Head of caudate nucleus (tissue), 42 donors: ENCODE measurements at places on chromosomes 11 and 22.
A peak's percentile ranks its signal among the peaks of the same experiment; 100 is the strongest.

GRCh38 chr11:106840947-106841346 is 177.3 kb downstream of the GUCY1A2 start:
- no peak for DNase-seq

DNA sequence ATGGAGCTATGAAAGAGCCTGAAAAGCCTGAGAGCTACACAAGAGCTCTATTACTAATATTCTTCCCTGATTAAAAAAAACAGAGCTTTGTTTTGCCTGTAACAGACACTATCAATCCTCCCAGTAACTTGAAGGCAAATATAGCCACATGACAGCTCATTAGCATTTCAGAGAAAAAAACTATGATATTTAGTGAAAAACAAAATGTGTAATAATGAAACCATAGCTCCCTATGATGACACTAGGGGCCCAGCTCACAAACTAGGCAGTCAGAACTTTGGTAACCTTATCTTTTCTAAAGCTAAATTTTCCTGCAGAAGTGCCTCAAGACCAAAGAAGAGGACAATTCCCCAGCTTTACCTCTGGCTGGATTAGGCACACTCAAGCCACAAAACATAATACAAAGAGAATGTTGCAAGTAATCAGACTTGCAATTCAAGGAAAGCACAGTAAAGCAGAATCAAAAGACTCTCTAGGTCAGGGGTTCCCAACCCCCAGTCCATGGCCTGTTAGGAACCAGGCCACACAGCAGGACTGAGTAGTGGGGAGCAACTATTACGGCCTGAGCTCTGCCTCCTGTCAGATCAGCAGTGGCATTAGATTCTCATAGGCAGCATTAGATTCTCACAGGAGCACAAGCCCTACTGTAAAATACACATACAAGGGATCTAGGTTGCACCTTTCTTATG is 53.3 kb downstream of the MRTFA start:
- DNase-seq, result no peak

GRCh38 chr11:57598831-57599155 is 1.3 kb downstream of the SERPING1 start:
- DNase-seq, result no peak

GRCh38 chr11:64729851-64730382 is 6.9 kb upstream of the NRXN2 start:
- DNase-seq, result no peak

- no peak for DNase-seq
Measured at GRCh38 chr11:118415062-118415738, 13.8 kb downstream of the ATP5MG start.

- no peak for DNase-seq
Measured at GRCh38 chr22:32629573-32629957, 155.0 kb downstream of the FBXO7 start.

DNA sequence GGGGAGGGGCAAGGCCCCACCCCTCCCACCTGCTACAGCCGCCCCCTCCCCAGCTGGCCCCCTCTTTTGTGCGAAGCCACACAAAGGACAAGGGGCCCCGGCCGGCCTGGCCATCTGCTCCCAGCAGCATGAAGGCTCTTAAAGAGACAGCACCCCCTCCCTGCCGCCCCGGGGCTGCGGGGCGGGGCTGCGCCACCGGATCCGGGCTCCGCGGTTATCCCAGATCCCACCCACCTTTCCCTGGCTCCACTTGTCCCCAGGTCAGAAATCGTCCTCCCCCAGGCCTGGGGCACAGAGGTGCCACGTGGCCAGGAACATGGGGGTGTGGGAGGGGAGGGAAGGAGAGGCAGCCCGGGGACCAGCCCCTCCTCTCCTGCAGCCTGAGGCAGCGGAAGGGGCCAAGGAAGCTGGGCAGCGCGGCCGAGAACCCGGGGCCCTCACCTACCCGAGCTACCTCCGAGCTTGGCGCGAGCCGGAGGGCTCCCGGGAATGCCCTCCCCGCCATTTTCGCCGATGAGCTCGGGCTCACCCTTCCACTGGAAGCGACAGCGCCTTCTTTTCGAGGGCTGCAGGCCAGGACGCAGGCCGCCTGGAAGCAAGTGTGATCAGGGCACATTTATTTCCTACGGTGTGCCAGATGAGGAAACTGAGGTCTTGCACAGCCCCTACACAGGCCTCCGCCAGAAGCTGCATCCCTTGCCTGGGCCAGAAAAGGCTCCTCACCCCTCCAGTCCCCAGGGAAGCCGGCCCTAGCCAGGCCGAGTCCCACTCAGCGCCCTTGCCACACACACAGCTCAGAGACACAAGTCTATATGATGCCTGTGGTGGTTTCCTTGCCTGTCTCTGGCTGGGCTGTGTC is 2.5 kb upstream of the RCOR2 start:
- peak; percentile 74 for DNase-seq

DNA sequence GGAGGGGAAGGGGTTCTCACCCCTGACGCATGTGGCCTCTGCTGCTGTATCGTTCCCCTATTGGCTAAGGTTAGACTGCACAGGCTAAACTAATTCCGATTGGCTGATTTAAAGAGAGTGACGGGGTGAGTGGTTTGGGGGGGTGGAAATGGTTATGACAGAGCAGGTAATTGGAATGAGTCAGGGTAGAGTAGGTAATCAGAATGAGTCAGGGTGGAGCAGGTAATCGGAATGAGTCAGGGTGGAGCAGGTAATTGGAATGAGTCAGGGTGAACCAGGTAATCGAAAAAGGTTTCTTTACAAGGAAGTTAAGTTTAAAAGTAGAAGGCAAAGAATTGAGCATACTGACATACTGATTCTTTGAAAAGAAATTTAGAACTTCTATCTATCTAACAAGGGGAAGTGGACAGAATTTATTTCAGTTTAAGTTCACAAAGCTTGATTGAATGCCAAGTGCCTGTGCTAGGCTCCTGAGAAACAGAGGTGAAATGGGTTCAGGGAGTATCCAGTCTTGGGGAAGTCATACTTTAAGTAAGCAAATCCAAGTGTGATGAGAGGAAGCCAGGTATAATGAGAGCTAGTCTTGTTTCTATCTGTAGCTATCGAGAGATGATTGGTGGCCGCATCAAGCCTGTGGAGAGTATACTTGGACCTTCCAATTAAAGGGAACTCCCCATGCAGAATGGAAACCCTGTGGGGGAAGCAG is 58.0 kb downstream of the C11orf91 start:
- DNase-seq, result no peak

DNA sequence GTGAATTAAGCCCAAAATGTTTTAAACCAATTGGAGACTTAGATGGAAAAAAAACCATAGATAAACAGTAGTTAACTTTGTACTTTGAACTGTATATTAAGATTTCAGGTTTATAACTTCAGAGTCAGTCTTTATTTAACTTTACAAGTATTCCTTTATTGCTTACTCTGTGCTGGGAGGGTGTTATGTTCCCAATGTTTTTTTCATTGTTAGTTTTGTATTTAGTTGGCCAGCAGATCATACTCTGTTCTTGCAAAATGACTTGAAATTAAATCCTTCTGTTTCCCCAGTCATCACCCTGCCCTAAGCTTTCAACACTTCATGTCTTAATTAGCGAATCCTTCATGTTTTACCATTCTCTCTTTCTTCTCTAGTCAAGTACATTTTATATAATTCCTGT is 25.3 kb downstream of the SIK2 start:
- no peak for DNase-seq

- DNase-seq, result no peak
Measured at GRCh38 chr11:14185461-14185860, 173.5 kb downstream of the RRAS2 start.

DNA sequence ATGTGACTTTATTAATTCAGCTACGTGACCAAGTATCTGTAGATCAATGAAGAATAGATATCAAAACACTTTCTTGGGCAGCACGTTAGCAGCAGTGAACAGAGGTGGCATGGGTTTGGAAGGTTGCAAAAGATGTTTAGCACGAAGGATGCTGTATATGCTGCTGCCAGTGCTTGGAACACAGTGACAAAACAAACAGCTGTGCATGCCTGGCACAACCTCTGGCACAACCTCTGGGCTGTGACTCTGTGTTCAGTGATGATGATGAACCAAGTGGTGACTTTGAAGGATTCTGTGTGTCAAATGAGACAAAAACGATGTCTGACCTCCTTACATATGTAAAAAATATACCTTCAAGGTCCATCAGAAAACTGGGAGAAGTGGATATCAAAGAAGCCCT is 104.7 kb downstream of the TBC1D22A start:
- DNase-seq, result no peak

GRCh38 chr22:38489561-38490145 is 16.5 kb downstream of the DDX17 start:
- no peak for DNase-seq

GRCh38 chr11:61586792-61587430 is 6.0 kb upstream of the SYT7 start:
- DNase-seq, result no peak

DNA sequence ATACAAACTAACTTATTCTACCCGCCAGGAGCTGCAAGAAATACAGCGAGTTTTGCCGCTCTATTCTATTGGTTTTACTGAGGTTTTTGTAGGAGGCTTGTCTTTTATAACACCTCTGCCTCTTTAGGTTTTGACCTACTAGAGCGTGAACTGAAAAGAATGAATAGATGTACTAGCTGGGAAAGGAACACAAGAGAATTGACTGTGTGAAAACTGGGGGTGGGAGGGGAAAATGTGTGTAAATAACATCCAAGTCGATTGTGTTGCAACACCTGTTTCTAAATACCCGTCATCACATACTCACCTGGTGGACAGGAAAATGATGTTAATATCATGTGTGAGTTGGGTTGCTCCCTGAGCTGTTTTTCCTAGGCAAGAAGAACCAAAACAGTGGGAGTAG is 12.9 kb upstream of the JHY start:
- DNase-seq, result no peak

DNA sequence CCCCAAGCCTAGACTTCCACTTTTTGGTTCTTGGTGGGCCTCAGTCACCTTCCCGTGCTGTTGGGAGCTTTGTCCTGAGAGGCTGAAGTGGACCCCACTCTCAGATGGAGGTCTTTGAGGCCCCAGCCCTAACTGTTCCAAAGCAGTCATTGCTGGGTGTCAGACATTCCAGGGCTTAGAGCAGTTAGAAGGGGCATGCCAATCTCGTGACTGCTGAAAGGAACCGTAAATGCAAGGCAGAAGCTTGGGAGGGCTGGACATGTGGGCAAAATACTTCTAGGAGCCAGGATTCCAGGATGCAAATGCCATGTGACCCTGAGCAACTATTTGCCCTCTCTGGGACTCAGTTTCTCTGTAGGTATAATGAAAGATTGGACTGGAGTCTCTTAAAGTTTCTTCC is 118.8 kb upstream of the CRYBB3 start:
- DNase-seq, result no peak

- no peak for DNase-seq
Measured at GRCh38 chr22:33747576-33748180, 172.6 kb downstream of the LARGE1 start.

DNA sequence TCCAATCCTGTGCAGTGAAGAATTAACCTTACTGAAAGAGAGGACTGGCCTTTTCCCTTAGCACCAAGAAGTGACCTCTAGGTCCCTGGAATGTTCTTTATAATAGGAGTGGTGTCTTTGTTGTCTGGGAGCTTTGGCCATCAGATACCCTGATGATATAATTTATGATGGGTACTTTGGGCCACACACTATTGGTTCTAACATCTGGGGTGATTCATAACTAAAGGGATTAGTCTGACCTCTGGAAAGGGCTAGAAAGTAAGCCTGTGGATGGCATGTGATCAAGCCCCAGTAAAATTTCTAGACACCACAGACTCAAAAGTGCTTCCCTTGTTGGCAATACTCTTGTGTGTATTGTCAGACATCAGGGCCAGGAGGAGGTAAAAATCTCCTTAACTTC is 891.2 kb downstream of the KCNA4 start:
- no peak for DNase-seq

DNA sequence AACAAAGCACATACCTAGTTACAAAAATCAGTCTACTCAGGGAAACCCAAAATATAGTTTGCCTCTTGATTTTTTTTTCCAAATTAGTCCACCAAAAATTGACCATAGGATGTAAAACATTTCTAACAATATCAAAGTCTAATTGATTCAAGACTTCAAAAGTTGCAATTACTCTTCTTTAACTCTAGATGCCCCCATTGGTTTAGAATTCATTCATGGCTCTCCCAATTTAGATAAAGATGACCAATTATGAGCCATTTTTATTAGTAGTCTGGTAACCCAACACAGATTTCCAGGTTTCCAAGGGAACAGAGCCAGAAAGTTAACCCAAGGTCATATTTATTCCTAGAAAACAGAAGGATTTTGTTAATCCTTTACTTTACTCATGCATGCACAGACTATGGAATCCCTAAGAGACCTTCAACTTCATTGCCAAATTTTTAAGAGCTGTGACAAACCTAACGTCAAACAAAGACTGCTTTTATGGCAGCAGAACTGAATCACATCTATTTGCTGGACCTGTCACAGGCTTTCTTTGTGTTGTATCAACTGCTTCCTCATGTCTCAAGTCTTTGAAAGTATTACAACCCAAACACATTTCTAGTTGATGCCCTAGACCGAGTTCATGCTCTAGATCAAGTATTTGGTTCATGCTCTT is 55.3 kb downstream of the C22orf42 start:
- no peak for DNase-seq

GRCh38 chr11:127304634-127305033 is 304.1 kb upstream of the KIRREL3 start:
- DNase-seq, result no peak
